ENCODE measurements at places on chromosomes 12 and 14.

DNA sequence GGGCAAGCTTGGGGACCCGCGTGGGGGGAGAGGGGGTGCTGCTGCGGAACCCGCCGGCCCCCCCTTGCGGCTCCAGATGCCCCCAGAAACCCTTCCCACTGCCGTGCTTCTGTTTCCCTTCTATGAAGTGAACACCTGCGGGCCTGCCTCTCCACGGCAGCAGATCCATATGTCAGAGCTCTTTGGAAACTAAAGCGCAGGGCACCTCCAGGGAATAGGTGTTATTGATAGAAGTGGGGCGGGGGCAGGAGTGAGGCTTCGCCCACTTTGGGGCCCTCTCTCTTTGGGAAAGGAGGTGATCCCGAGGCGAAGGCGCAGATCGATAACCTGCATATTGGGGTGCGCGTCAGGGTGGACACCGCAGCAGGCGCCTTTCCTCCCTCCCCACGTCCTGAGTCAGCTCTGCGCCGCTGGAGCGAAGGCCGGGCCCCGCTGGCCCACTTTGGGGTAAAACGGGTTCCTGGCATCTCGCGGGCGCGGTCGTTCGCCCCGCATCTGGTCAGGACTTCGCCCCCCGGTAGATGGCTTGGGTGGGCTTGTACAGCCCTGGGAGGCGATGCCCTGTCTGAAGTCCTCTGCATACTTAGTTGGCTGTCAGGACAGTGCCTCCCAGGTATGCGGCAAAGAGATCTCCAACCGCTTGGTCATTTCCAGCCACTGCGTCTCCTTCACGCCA lies 524 bp downstream of the KMT5A start:
- DNase-seq, result no peak

DNA sequence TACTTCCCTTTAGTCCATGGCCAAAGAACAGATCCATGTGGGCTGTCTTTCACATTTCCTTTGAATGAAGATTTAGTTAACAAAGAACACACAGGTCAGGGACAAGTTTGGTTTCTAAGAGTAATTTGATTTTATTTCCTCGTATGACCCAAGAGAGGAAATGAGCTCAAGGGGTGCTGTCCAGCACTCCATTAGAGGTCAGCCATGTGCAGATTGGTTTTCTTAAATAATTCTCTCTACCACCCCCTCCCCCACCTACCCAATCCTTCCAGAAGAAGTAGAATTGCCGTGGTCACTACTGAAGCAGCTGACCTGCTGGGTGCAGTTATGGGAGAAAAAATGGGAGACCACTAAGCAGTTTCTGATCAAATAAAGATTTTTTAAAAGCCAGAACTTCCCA lies 13.9 kb upstream of the OAS1 start:
- no peak for DNase-seq

GRCh38 chr14:68939181-68939892 lies 39.8 kb downstream of the ACTN1 start:
- DNase-seq, result no peak

DNA sequence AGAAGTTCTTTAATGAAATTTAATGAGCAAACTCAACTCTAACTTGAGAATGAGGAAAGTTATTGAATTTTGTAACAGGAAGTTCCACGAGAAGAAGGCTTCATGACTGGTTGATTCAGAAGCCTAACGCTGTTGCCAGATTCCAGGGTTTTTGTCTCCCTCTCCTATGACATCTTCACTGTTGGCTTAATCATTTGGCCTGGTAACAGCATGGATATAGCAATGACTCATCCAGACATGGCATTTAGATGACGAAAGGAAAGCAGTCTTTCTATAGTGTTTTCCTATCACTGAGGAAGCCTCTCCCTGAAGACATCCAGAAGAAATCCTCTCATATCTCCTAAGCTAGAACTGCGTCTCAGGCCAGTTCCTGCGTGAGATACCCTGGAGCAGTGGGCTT lies 9.4 kb upstream of the KCNA1 start:
- no peak for DNase-seq

- DNase-seq, result no peak
Measured at GRCh38 chr12:85191-85666, 18.7 kb downstream of the IQSEC3 start.

Data from Panc1 (cell line).